ENCODE measurements at places on chromosomes 7 and 10. TPM values are rescaled to one million over a fixed set of nuclear protein-coding genes. Genes with fewer than 3 reads are reported as not detected.

Gene TAS2R3
- 0.25 TPM for total RNA-seq

Gene NOM1
- 25.5 TPM for total RNA-seq

Gene TPST1
- 1.9 TPM for total RNA-seq

Gene AGMO
- total RNA-seq = not detected

Gene HGF
- not detected for total RNA-seq

Gene CTAGE15
- total RNA-seq = 0.25 TPM

Gene KCND2
- not detected for total RNA-seq

Gene OR9A2
- not detected for total RNA-seq

DNA sequence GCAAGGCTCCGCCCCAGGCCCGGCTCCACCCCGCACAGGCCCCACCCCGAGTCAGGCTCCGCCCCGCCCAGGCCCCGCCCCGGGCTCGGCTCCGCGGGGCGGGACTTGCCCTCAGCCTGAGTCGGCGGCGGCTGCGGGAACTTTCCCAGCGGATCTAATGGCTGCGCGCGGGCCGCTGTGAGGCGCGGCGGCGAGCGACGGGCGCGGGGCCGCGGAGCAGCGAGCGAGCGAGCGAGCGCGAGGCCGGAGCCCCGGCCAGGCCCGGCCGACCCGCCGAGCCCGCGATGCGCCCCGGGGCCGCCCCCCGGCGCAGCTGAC lies at the start of gene INPP5A:
Gene INPP5A (plus strand): TSS at position 104 of the 318 bp plus-strand sequence. CDS start 310 bp downstream, outside the sequence.
- H3K4me1 ChIP-seq = peaks cover 61% of the 10 kb centered on the region
- H3K4me3 ChIP-seq = peak within 1 kb of the TSS; percentile 70
- H3K27ac ChIP-seq = peak within 1 kb of the TSS; percentile 44
- no peaks in the 10 kb centered on the region for H3K27me3 ChIP-seq
- H3K36me3 ChIP-seq = no peaks in the 10 kb centered on the region
- DNase-seq = no peak

DNA sequence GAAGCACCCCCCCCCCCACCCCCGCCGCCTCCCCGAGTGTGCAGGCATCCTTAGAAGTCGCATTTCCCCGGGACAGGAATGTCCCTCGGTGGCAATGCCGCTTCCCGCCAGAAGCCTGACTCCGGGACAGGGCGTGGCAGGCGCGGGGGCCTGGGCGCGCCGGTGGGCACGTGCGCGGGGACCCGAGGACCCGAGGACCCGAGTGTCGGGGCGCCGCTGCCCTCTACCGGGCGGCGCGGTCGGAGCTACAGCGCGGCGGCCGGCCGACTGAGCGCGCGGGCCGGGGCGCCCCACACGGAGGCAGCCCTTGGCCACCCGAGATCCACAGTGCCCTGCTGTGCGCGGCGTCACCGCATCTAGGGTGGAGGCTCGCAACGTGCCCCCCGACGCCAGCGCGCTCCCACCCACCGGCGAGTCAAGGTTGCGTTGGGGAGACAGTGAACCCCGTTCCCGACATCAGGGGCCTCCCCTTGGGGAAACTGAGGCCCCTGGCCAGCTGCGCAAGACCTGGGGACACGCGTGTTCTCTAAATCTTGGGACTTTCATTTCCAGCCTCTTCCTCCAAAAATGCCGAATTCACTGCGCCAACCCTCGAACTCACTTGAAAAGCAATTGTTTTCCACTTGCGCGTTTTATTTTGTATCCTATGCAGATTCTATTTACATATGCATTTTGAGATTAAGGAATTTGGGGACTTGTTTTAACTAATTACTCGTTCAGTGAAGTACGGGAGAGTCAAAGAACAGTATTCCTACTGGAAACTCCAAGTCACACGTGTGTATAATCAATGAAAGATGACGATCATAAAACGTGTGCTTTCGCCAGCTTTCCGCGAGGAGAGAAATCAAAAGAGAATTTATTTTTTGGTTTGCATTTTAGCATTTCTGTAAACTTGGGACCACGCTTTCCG lies 3.1 kb upstream of the CUX1 start:
- no peak overlapping the region for H3K27ac ChIP-seq
- peak overlapping the region; percentile 66 for H3K4me3 ChIP-seq
- H3K36me3 ChIP-seq = no peaks in the 10 kb centered on the region
- H3K4me1 ChIP-seq = peaks cover 16% of the 10 kb centered on the region

- H3K36me3 ChIP-seq = no peaks in the 10 kb centered on the region
- no peaks in the 10 kb centered on the region for H3K4me1 ChIP-seq
- no peaks in the 10 kb centered on the region for H3K27me3 ChIP-seq
- DNase-seq = no peak
- H3K4me3 ChIP-seq = no peak overlapping the region
- no peak overlapping the region for H3K27ac ChIP-seq
Observed at GRCh38 chr10:30862486-30862885, 169.2 kb downstream of the ZNF438 start.

DNA sequence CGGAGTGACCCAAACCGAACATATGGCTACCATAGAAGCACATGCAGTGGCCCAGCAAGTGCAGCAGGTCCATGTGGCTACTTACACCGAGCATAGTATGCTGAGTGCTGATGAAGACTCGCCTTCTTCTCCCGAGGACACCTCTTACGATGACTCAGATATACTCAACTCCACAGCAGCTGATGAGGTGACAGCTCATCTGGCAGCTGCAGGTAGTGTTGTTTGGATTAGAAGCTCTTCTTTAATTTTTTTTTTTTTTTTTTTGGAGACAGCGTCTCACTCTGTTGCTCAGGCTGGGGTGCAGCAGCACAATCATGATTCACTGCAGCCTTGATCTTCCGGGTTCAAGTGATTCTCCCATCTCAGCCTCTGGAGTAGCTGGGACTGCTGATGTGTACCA lies 45.8 kb downstream of the NRF1 start:
- H3K4me3 ChIP-seq = no peak overlapping the region
- H3K27ac ChIP-seq = no peak overlapping the region
- DNase-seq = no peak
- no peaks in the 10 kb centered on the region for H3K27me3 ChIP-seq
- no peaks in the 10 kb centered on the region for H3K4me1 ChIP-seq

GRCh38 chr7:47419471-47419870 lies 162.4 kb downstream of the TNS3 start:
- no peaks in the 10 kb centered on the region for H3K36me3 ChIP-seq
- H3K4me1 ChIP-seq = no peaks in the 10 kb centered on the region
- no peaks in the 10 kb centered on the region for H3K27me3 ChIP-seq
- no peak for DNase-seq
- H3K4me3 ChIP-seq = no peak overlapping the region
- no peak overlapping the region for H3K27ac ChIP-seq

DNA sequence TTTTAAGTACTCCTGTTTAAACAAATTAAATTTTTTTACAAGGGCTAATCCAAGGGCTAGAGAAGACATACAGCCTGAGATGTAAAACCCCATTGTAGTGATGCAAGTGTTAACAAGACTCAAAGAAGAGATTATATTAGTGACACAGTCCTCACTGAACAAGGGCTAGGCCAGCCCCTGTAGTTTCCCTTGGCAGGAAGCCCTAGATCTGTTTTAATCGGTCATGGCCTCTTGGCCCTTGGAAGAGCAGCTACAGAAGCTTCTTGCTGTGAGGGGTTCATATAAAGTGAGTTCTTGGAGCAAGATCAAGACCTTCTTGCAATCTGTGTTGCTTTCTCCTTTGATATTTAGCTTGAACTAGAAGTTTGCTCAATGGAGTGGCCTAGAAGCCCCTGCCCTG lies 1339.4 kb downstream of the XPNPEP1 start:
- H3K27ac ChIP-seq = no peak overlapping the region
- no peak overlapping the region for H3K4me3 ChIP-seq
- H3K36me3 ChIP-seq = no peaks in the 10 kb centered on the region
- H3K4me1 ChIP-seq = no peaks in the 10 kb centered on the region

DNA sequence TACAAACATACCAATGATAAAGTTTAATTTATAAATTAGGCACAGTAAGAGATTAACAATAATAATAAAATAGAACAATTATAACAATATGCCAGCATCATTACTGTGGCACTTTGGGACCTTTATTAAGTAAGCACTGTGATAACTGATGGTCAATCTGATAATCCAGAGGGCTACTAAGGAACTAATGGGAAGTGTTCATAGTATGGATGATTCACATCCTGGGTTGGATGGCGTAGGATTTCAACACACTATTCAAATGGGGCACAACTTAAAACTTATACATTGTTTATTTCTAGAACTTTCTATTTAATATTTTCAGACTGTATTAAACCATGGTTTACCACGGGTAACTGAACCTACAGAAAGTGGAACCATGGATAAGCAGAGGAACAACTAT lies 90.8 kb downstream of the KIF20B start:
- H3K4me1 ChIP-seq = no peaks in the 10 kb centered on the region
- no peak overlapping the region for H3K4me3 ChIP-seq
- H3K36me3 ChIP-seq = no peaks in the 10 kb centered on the region
- DNase-seq = no peak
- H3K27me3 ChIP-seq = peaks cover 4% of the 10 kb centered on the region
- no peak overlapping the region for H3K27ac ChIP-seq

- no peaks in the 10 kb centered on the region for H3K27me3 ChIP-seq
- H3K4me1 ChIP-seq = no peaks in the 10 kb centered on the region
- no peak overlapping the region for H3K4me3 ChIP-seq
- no peak overlapping the region for H3K27ac ChIP-seq
- peak; percentile 7 for DNase-seq
- no peaks in the 10 kb centered on the region for H3K36me3 ChIP-seq
Observed at GRCh38 chr7:29921404-29922010, 68.1 kb downstream of the SCRN1 start.

GRCh38 chr7:95583834-95584621 lies 12.3 kb downstream of the PDK4 start:
- DNase-seq = no peak
- no peaks in the 10 kb centered on the region for H3K36me3 ChIP-seq
- no peak overlapping the region for H3K4me3 ChIP-seq
- H3K27ac ChIP-seq = no peak overlapping the region
- H3K4me1 ChIP-seq = no peaks in the 10 kb centered on the region

DNA sequence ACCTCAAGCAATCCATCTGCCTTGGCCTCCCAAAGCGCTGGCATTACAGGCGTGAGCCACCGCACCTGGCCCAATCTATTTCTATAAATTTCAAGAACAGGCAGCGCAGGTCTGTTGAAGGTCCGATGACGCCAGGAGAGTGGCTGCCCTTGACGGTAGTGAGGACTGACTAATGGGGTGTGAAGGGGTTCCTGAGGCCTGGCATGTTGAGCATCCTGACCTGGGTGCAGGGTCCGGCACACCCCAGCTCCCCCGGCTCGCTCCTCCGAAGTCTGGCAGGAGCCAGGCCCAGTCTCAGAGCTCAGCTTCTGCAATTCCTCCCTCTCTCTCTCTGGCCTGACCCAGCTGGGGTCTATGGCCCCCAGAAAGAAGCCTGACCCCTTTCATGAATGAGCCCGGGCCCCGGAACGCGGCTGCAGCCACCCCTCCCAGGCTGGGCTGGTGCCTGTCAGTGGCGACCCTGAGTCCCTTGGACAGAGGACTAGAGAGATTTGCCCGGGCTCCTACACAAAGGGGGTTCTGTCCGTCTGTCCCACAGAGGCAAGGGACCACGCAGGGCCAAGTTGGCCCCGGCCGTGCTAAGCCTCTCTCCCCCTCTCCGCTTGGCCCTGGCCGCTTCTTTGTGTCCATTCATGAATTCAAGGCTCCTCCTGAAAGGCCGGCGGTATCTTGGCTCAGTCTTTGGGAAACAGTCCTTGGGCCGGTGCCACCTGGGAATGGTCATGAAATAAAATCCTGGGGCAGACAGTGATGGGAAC lies 18.8 kb downstream of the MMD2 start:
- no peak overlapping the region for H3K27ac ChIP-seq
- H3K4me1 ChIP-seq = no peaks in the 10 kb centered on the region
- no peak for DNase-seq
- no peak overlapping the region for H3K4me3 ChIP-seq
- no peaks in the 10 kb centered on the region for H3K36me3 ChIP-seq
- no peaks in the 10 kb centered on the region for H3K27me3 ChIP-seq

DNA sequence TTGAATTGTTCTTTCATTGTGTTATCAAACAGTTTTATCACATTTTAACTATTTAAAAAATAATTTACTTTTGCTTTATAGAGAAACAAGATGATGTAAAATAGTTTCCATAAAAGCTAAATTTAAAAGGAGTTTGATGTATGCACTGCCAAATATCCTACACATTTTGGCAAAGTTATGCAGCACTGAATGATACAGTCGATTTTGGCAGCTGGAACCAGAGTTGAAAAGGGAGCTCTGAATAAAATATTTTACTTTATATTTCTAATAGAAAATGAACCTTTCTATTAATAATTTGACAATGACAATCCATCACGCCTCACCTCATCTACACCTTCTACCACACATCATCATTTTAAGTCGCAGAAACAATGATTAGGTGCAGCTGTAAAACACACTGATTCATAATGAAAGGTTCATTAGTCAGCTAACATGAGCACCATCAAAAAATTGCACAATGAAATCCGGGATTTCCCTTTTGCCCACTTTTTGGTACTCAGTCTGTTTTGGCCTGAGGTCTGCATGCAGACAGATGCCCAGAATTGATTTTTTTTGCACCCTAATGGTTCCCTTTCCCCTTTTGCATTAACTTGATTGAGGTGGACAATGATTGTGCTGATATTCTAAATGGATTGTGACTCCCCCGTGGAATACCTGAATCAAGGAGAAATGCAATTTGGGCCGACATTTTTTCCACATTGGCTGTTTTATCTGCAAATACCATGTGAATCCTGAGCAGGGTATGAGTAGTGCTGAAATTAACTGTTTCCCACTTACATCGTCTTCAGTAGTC lies 105.8 kb downstream of the THSD7A start:
- H3K36me3 ChIP-seq = no peaks in the 10 kb centered on the region
- no peaks in the 10 kb centered on the region for H3K27me3 ChIP-seq
- no peaks in the 10 kb centered on the region for H3K4me1 ChIP-seq
- no peak overlapping the region for H3K27ac ChIP-seq

DNA sequence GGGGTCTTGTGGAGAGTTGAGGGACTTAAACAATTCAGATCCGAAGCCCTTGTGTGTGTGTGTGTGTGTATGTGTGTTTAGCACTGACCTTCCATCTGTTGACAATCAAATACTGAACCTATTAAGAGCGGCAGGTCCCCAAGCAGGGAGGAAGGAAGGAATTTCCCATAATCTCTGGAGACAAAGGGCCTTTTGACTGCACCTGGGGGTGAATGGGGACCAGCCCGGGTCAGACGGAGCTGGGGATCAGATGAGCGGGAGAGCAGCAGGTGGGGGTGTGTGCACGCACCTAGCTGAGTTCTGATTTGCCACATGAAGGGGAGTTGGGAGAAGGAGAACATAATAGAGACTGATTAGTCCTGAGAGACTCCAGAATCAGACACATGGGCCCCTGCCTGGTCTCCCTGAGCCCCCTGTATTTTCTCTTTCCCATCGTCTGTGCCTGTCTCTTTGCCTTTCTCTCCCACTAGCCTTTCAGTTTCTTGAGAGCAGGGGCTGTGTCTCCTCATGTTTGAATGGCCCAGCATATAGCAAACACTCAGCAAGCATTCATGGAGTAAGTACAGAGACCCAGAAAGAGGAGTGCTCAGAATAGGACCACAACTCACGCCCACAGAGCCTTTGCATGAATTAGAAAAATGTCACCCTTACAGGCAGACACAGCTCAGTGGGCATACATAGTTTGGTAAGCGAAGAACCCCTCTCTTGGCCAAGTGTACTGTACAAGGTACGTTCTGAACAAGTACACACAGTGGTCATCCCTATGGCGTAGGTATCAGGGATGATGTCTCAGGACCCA lies 288.3 kb upstream of the HABP2 start:
- H3K4me3 ChIP-seq = no peak overlapping the region
- no peak overlapping the region for H3K27ac ChIP-seq
- DNase-seq = no peak
- no peaks in the 10 kb centered on the region for H3K4me1 ChIP-seq
- peaks cover 4% of the 10 kb centered on the region for H3K27me3 ChIP-seq

- no peaks in the 10 kb centered on the region for H3K27me3 ChIP-seq
- H3K36me3 ChIP-seq = no peaks in the 10 kb centered on the region
- no peak for DNase-seq
- H3K4me1 ChIP-seq = no peaks in the 10 kb centered on the region
- H3K4me3 ChIP-seq = no peak overlapping the region
- H3K27ac ChIP-seq = no peak overlapping the region
Observed at GRCh38 chr10:120612756-120613155, 155.7 kb downstream of the PLPP4 start.

Data from CD4-positive, alpha-beta T cell (primary cell).